ENCODE measurements at places on chromosomes 5 and 9.

- no peak for DNase-seq
These were observed 286.3 kb downstream of the NNT start for GRCh38 chr5:43889233-43889632.

- no peak for DNase-seq
These were observed 23.1 kb upstream of the FRRS1L start for GRCh38 chr9:109190151-109190550.

GRCh38 chr5:171980792-171981191, 25.6 kb downstream of the FBXW11 start:
- DNase-seq, result no peak

DNA sequence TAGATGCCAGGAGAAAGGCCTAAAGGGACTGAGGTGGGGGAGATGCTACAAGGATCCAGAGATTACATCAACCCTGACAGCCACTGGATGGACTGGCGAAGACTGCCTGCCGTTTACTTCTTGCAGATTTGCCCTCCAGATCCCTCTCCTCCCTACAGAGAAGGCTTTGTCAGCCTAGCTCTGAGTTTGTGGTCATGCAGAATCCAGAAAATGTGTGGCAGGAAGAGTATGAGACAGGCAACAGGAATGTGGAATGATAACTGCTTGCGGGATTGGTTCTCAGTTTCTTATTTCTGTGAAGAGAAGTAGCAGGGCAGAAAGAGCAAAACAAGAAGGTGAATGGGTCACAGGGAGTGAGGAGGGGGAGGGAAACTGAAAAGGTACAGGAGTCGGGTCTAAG, 129.6 kb downstream of the TLE1 start:
- DNase-seq, result peak; percentile 82

GRCh38 chr5:3352711-3353110, 242.9 kb upstream of the IRX1 start:
- DNase-seq, result no peak

DNA sequence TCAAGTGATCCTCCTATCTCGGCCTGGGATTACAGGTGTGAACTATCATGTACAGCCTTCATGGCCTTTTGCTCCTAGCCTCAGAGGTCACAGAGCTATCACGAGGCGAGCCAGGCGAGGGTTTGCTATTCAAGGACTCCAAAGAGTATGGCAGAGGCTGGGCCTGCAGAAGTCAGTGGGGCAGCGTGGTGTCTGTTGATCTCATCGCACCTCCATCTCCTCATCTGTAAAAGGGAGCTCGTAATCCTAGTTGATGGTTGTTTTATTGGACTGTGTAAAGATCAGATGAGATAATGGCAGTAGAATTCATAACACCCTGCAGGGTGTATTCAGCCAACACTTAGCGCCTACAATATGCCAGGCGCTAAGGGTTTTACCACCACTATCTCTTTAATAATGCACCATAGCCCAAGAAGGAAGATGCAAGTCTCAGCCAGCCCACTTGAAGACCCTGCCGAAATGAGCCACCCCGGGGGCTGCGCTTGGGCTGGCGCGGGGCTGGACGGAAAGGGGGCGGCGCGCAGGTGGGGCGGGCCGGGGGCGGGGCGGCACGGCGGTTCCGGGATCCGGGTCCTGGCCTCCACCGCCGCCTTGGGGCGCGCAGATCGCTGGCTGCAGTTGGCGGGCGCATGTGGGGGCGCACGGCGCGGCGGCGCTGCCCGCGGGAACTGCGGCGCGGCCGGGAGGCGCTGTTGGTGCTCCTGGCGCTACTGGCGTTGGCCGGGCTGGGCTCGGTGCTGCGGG, at the start of gene GALNT12:
Gene GALNT12, plus strand, starts transcription at position 601 of the 744 bp plus-strand sequence. Its CDS starts 29 bp downstream, at position 630.
- no peak for DNase-seq

DNA sequence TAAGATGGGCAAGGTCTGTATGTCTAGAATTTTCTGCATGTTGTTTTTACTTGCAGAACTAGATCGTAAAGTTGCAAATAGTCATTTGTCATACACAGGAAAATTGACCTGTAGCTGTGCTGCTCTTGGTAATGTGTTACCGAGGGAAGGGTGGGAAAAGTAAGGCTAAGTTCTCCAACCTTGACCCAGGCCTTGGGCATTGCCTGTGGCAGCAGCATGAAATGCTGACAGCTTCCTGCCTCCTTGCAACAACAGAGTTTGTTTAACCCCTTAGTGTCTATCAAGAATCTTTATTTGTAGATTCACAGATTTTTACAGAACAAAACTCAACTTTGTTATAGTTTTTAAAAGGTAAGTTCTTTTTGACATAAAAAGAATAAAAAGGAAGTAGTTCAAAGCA, 48.3 kb downstream of the ERCC6L2 start:
- DNase-seq, result no peak

- DNase-seq, result no peak
These were observed 213.2 kb upstream of the IER5L start for GRCh38 chr9:129391221-129391661.

- no peak for DNase-seq
These were observed 3.5 kb upstream of the MYMK start for GRCh38 chr9:133528001-133528875.

GRCh38 chr5:110932755-110933488, 138.6 kb upstream of the TSLP start:
- no peak for DNase-seq

DNA sequence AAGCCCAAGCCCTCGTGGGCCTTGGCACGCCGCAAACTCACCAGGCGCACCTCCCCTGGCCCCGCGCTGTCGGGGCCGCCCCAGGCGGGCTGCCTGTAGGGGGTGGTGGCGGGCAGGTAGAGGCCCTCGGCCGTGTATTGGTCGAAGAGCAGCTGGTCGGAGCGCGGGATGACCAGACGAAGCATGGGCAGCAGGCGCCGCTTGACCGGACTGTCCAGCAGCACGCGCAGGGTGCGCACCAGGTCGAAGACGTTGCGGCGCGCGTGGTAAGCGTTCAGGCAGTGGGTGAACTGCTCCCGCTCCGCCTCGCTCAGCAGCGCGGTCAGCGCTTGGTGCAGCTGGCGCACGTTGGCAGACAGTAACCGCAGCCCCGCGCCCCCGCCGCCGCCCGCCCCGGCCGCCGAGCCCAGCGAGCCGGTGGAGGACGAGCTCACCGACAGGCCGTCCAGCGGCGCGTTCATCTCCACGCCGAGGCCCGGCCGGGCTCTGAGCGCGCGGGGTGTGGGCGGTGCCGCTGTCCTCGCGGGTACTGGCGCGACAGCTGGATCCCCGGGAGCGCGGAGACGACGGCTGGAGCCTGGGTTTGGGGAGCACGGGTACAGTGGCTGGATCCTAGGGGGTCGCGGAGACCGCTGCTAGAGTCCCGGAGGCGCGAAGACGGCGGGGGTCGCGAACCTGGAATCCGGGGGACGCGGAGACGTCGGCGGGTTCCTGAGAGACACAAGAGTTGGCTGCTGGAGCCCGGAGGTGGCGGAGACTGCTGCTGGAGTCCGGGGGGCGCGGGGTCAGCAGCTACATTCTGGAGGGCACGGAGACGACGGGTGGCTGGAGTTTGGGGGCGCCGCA, 709 bp downstream of the WHRN start:
- DNase-seq, result no peak

DNA sequence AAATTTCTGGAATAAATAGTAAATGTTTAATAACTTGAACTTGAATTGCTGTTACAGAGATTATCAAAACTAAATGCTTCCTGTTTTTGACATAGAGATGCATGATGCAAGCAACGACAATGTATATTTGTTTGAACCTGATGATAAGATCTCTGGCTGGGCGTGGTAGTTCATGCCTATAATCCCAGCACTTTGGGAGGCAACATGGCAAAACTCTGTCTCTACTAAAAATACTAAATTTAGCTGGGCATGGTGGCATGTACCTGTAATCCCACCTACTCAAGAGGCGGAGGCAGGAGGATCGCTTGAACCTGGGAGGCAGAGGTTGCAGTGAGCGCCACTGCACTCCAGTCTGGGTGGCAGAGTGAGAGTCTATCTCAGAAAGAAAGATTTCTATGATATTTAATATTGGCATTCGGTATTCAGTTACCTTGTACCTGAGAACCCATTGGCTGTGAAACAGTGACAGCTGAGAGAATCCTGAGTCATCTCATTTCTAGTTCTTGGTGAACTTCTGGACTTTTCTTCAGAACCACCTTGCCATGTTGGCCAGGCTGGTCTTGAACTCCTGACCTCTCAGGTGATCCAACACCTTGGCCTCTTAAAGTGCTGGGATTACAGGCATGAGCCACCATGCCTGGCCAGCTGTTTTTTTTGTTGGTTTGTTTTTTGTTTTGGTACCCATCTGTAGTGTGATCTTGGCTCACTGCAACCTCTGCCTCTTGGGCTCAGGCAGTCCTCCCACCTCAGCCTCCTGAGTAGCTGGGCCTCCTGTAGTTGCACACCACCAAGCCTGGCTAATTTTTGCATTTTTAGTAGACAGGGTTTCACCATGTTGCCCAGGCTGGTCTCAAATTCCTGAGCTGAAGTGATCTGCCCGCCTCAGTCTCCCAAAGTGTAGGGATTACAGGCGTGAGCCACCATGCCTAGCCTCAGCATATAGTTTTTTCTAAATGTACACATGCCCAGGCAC, 10.0 kb upstream of the FGF18 start:
- DNase-seq, result no peak

DNA sequence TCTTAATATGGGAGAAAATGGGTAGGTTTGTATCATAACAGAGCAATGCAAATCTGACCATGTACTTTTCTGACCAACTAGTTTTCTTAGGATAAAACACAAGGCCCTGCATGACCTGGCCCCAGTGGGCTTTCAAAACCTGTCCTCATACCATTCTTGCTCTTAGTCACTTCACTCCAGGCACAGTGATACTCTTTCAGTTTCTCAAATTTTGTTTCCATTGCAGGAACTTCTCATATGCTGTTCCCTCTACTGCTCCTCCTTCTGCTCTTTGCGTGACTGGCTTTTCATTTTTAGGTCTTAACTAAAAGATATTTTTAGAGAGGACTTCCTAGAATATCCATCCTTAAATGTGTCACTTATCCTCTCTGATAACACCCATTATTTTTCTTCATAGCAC, 112.4 kb downstream of the INIP start:
- DNase-seq, result no peak

GRCh38 chr5:149665416-149666175, 64.5 kb upstream of the PPARGC1B start:
- DNase-seq, result no peak

DNA sequence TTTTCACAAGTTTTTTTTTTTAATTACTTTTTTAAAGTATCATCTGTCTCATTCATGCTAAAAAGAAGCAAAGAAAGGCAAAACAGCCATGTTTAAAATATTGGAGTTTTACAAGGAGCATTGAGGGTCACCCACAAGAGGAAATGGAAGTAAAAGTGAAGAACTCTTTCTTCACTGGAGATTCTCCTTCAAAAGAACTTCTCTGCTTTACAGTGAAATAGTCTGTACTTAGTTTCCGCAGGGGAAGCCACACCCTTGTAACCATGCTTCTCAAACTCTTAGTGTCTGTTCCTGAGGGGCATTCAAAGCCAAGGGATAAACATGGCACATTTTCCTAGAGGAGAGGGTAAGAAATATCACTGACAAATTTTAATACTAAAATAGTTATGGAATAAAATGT, 8.6 kb downstream of the C9orf72 start:
- no peak for DNase-seq

DNA sequence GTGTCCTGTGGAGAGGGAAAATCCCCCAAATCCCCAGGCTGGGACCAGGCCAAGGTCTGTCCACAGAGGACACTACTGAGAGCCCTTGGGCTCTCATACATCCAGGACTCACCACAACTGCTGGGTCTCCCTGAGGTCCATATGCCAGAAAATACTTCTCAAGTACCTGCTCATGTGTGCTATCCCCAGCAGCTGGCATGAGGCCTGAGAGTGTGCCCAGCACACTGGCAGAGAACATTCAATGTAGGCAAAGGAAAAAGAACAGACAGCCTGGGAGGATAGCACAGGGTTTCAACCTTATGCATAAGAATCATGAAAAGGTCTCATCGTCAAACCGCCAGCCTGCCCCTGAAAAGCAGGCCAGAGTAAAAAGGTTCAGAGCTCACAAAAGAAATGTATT, 154.1 kb upstream of the TAS2R1 start:
- DNase-seq, result no peak

GRCh38 chr5:133331941-133332340, 280.1 kb downstream of the HSPA4 start:
- no peak for DNase-seq

DNA sequence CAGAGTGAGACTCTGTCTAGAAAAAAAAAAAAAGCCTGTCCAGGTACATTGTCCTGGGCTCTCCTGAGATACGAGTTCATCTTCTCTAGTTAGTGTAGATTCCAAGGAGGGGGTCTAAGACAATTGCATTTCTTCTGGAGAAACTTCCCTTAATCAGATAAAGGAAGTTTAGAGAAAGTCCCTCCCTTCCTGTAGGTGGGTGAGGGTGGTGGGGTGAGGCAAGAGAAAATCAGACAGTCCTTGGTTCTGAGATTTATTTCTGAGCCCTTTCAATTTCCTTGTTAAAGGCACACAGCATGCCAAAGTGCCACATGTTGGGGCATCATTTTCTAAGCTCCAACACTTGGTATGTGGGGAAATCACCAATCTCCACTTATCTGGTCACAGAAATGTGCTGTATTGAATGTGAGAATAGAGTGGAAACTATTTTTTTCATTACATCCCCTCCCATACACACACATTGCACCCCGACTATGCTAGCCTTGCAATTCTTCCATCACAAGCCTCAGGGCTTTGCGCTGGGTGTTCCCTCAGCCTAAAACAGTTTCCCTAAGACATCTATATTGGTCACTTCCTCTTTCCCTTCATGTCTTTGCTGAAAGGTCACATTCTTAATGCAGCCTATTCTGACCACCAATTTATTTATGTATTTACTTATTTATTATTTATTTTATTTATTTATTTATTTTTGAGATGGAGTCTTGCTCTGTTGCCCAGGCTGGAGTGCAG, 5.1 kb upstream of the TUT7 start:
- DNase-seq, result no peak

DNA sequence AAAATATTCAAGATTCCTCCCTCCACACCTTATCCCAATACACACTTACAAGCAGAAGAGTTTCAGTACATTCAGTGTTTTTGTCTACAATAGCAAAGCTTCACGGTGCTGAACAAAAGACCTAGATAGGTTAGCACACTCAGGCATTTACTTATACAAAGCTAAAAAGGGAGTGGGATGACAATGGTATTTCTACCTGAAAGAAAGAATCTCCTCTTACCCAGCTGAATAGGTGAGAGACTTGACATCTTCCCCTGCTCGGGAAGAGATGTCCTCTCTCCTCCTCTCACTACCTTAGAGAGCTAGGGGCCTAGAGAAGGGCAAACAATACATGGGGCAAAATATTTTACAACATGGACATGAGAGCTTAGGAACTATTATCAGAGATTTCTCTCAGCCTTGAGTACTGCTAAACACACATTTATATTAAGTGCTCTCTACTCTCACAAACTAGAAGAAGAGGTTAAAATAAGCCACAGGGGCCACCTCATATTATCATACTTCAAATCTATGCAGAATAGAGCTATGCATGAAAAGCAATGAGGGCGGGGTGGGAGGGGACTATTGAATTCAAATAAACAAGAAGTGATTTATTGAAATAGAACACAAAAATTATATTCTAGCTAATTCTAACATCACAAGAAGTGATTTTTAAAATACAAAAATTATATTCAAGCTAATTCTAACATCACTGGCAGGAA, 38.6 kb upstream of the RNF38 start:
- DNase-seq, result no peak
